HCT116 (cell line): ENCODE measurements at places on chromosomes 16 and 17. TPM values are rescaled to one million over a fixed set of nuclear protein-coding genes. Genes with fewer than 3 reads are reported as not detected.

DNA sequence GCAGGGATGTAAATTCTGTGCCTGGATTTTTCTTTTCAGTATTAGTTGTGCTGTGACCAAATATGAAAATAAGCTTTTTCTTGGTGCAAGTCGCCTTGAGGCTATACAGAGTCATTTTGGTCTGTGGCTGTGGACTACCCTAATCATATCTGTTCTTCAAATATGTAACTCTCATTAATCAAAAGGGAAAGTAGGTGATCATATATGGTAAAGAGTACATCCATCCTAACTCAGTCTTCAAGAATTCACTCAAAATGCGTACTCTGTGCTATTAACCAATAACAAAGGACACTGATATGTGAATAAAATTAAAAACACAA lies 2.6 kb downstream of the CPD start:
- DNase-seq = no peak

DNA sequence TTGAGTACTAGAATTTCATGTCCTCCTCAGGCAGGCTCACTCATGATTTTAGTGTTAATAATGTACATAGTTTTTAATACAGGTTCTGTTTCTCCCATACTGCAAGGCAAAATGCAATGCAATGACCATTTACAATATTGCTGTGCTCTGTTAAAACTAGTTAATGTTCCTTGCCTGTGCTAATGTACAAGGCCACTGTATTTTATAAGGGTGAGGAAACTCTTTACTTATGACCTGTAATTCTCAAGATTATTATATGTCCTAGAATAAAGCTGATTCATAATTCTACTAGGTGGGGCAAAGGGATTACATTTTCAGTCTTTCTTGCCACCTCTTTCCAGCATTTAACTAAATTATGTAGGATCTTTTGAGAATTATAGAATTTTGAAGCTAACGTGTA lies 19.4 kb downstream of the TMIGD1 start:
- DNase-seq = no peak

DNA sequence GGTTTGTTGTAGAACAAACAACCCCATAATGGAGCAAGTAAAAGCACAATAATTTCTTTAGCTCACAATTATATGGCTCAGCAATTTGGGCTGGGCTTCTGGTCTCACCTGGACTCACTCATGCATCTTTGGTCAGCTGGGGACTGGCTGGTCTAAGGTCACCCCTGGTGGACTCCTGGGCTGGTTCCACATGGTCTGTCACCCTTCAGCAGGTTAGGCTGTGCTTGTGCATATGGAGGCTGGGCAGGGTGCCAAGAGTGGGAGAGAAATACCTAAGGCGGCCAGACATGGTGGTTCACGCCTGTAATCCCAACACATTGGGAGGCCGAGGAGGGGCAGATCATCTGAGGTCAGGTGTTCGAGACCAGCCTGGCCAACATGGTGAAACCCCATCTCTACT lies 27.0 kb upstream of the SMURF2 start:
- no peak for DNase-seq

GRCh38 chr17:80673152-80673920 lies 128.7 kb downstream of the RPTOR start:
- no peak for DNase-seq

- no peak for DNase-seq
Observed at GRCh38 chr16:69477546-69477945, 53.1 kb downstream of the CYB5B start.

GRCh38 chr16:58428621-58429542 lies 36.6 kb downstream of the GINS3 start:
- DNase-seq = no peak

The NOG gene
- 0.25 TPM for total RNA-seq

The CDC6 gene
- total RNA-seq = 117 TPM

The CANT1 gene
- total RNA-seq = 97.1 TPM
